NCI-H1694 (cell line): ENCODE measurements at places on chromosomes 6 and 20.

DNA sequence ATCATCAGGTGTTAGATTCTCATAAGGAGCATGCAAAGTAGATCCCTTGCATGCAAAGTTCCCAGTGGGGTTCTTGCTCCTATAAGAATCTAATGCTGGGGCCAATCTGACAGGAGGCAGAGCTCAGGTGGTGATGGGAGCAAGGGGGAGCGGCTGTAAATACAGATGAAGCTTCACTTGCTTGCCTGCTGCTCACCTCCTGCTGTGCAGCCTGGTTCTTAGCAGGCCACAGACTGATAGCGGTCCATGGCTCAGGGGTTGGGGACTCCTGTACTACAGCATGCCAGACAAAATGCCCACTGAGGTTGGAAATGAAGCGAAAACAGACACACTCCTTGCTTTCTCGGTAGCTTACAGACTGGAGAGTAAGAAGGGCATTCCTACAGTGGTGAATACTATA lies 386.8 kb downstream of the PLCB1 start:
- no peak for DNase-seq

DNA sequence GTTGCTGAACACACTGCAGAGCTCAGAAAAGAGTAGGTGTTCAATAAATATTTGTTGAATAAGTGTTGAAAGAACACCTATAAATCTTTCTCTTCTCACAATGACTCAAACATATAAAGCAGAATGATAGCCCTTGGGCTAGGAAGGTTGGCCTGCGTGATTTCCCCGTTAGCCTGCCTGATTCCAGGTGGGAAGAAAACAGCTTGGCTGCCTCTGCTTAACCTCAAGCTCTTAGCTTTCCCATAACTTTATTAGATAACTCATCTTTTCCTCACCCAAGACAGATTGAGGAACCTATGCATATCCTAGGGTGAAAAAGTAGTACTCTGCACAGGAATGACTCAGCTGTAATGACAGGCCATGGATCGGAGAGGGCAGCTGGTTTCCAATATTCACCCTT lies 300.3 kb upstream of the ID4 start:
- DNase-seq, result no peak

GRCh38 chr20:21936720-21937380 lies 231.4 kb downstream of the PAX1 start:
- no peak for DNase-seq

- no peak for DNase-seq
These were observed 54.1 kb upstream of the UBR2 start for GRCh38 chr6:42509765-42510164.

DNA sequence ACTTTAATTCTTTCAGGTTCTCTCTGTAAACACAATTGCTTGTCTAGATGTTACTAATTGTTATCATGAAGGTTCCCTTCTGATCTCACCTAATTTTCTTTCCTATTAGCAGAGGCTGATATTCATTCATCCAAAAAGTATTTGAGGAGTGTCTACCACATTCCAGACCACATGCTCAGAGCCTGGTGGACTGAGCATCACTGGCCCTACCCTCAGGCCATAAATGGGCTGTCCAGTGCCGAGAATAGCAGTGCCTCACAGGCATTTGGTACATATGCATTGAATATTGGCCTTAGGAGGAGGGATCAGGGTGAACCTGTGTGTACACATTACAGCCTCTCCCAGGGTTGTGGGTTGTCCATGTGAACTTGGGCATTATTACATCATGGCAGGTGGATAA lies 40.4 kb upstream of the PRELID3B start:
- DNase-seq, result no peak

DNA sequence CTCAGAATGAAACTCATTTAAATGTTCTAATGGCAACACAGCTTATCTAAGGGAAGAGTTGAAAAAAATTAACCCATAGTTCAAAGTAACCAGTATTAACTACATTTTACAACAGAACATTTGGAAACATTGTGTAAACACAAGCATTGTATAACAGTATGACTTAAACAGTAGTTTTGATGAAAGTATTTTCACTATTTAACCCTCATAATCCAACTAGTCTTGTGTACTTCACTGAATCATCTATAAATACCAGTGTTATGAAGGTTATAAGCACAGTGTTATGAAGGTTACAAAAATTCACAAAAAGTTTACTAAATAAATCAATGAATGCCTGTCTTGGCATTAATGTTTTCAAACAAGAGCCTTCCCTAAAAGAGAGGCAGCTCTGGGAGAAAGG lies 66.5 kb downstream of the REV3L start:
- no peak for DNase-seq

GRCh38 chr20:35595901-35596300 lies 19.7 kb upstream of the SPAG4 start:
- DNase-seq, result no peak

DNA sequence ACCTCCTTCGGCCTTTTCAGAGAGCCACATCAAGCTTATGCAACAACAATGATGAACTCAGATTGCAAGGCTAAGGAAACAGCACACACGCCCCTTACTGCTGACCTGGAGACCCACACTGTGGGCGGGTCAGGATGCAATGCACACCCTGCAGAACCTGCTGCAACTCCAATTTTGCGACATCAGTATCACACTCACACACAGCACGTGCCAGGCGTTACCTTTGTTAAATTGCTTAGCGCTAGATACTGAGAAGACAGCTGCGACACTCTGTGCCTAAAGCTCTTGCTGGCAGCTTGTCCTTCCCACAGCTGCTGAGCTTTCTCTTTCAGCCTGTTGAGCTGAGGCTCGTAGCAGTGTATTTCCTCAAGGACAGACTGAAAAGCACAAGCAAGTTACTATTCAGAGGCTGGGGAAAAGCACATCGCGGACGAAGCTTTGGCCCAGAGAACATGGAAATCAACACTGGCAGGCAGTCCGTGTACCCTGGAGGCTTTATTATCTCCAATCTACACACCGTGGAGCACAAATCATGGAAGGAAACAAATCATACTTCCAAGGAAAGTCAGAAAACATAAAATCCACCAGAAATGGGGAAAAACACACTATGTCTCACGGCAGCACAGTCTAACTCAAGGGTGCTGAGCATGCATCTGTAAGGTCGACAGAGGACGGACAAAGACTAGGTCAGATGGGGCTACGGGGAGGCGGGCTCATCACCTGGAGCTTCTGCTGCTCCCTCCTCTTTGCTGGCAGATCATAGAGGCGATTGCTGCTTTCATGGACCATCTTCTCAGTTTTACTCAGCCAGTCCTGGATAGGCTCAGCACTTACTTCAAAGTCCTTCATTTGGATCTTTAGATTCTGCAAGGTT lies 268.2 kb downstream of the SYNE1 start:
- DNase-seq, result no peak

DNA sequence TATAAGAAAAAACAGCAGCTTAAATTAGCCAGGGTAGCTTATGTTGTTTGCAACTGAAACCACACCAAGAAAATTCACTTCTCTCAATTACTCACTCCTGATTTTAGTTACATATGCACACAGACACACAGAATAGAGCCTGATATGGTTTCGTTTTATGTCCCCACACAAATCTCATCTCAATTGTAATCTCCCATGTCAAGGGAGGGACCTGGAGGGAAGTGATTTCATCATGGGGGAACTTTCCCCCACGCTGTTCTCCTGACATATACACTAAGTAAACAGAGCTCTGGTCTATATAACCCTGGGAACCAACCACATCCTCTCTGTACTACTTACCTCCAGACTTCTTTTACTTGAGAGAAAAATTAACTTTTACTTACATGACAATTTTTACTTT lies 9.8 kb downstream of the OR12D1 start:
- no peak for DNase-seq

DNA sequence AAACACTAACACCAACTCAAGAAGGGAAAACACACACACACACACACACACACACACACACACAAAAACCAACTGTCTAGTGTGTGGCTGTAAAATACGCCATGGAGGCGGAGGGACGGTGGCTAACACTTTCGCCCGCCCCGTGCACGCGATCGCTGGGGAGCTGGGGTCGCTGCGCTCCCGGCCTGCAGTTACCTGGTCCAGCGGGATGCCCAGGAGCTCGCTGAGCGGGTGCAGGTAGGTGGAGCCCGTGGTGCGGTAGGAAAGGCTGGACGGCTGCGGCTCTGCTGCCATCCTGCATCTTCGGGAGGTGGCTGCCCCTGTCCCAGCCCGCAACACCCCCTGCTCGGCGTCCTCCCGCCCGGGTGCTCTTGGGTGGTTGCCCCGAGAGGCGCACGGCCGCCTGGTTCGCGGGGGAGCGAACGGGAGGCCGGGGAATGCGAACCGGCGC lies 303 bp downstream of the MBOAT1 start:
- no peak for DNase-seq

- DNase-seq, result no peak
These were observed 58.6 kb downstream of the AIG1 start for GRCh38 chr6:143119260-143119659.

DNA sequence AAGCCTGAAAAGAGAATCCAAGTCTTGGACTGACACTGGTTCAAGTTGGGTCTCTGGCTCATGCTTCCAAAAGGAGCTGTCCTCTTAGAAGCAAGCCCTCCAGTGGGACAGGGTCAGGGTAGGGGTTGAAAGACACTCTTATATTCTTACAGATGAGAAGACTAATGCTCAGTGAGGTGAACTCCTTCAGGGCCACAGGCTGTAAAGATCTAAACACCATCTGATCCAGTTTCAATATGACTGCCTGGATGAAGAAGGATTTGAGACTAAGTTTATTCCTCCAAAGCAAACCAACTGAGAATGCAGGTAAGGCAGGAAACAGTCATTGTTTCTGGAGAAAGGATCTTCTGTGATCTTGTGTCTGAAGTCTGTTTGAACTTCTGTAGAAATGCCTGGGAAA lies 99.0 kb upstream of the TAB2 start:
- DNase-seq, result no peak

- DNase-seq, result no peak
These were observed 38.3 kb downstream of the SIRPA start for GRCh38 chr20:1933465-1933870.

DNA sequence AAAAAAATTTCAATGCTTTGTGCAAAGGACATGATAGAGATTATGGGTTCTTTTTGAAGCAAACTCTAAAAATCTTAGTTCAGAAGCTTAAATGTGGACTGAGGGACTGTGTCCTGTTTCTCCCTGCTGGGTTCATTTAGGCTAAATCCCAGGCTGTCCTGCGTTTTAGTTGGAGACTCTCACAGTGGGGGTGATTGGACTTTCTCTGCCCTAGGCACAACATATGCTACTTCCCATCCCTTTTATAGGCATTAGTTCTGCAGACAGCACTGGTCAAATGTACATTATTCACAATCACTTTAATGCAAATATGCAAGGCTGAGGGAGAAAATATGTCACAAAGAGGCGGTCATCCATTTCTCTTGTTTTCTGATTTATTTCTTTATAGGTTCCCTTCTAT lies 71.3 kb downstream of the TFAP2B start:
- DNase-seq, result no peak

GRCh38 chr6:29259721-29260120 lies 41.8 kb upstream of the OR14J1 start:
- DNase-seq, result no peak

GRCh38 chr20:23697947-23698346 lies 9.1 kb upstream of the CST4 start:
- DNase-seq, result no peak

DNA sequence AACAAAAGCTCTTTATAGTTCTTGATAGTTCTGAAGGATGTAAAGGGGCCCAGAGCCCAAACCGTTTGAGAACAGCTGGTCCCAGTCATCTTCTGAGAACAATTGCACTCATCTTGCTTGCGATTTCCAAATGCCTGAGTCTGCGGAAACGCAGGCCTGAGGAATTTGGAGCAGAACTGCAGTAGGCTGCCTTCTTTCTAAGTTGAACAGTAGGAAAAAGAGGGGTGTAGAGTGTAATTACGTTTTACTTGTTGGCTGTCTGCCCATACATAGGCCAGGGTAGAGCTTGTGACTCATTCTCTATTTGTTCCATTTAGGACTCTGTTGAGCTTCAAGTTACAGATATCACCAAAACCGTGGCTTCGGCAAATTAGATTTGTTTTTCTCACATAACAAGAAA lies 42.0 kb upstream of the KIF16B start:
- no peak for DNase-seq

DNA sequence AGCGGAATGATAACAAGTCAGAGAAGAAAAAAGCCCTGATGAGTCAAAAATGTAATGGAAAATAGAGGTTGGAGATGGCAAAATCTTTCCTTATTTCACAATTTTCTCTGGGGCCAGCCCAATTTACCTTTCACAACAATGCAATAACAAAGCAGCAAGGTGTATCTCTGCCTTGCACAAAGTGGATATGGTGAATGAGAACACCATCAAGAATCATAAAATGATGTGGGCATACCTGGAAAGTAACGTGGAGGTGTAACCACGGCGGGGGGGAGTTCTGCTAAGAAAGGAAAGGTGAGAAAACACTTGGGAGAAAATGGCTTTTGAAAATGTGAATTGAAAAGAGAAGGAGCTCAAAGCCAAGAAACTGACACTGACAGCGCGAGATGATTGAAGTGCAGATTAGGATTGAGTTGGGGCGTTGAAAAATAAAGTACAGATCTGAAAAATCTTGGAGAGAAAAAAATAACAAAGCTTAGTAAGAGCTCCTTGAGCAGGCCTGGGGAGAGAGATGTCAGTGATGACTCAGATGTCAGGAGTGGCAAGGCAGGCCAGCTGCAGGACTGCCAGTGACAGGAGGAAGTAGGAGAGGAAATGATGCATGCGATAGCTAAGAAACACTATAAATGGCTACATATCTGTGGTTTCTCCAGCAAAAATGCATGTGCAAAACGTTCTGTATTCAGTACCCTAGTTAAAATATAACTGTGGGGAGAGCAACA lies 26.2 kb downstream of the ARHGAP18 start:
- no peak for DNase-seq

- DNase-seq, result no peak
These were observed 56.6 kb upstream of the SUPT3H start for GRCh38 chr6:45434381-45434700.

DNA sequence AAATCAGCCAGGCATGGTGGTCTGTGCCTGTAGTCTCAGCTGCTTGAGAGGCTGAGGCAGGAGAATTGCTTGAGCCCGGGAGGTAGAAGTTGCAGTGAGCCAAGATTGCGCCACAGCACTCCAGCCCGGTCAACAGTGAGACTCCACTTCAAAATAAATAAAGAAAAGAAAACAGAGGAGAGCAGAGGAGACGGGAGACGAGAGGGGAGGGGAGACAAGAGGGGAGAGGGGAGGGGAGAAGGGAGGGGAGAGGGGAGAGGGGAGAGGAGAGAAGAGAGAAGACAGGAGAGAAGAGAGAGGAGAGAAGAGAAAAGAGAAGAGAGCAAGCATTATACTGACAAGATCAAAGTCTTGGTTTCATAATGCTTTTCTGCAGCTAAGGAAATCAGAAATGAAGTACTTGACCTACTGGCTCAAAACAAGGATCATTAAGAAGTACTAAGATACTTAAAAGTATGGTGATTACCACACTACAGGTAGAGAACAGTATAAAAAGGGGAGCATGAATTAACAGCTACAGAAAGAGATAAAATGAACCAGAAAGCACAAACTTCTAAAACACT lies 30.5 kb downstream of the FAM8A1 start:
- no peak for DNase-seq

DNA sequence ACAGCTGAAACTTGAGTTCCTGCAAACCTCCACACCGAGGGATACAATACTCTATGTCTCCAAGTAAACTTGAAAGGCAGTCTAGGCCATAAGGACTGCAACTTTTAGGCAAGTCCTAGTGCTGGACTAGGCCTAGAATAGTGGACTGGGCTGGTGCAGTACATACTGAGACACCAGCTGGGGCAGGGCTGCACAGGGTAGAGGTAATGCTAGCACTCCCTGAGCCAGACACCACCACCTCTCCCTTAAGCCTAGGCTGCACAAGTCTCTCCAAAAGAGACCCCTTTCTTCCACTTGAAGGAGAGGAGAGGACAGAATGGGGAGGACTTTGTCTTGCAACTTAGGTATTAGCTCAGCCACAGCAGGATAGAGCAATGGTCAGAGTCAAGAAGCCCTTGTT lies 65.7 kb upstream of the PTPRK start:
- DNase-seq, result no peak
